RCC 7860 (cell line): ENCODE measurements at places on chromosomes 11 and 22.

GRCh38 chr11:127218275-127218608, 217.7 kb upstream of the KIRREL3 start:
- no peak for DNase-seq

DNA sequence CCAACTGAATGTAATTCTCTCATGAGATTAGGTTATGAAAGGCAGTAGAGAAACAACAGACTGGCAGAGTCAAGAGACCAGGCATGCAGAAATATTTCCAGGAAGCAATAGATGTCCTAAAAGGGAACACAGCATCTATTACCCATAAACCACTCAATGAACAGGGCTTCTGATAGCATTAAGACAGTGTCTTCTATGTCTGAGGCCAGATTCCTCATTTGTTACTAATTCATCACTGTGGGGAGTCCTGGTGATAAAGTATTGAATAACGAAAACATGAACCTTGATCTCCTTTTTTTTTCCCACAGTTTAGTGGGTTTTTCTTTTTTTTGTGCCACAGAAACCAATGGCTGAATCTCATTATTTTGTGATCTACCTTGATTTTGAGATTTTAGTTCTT, 339.0 kb downstream of the METTL15 start:
- peak; percentile 26 for DNase-seq

GRCh38 chr11:88179141-88179540, 3.9 kb upstream of the RAB38 start:
- peak; percentile 56 for DNase-seq

- no peak for DNase-seq
Observed at GRCh38 chr11:117457031-117457785, 129.6 kb downstream of the CEP164 start.
